A549 treated with Mapracorat at 1 μM for 4 hours (cell line): ENCODE measurements at places on chromosomes 4 and X. TPM values are rescaled to one million over a fixed set of nuclear protein-coding genes. Genes with fewer than 3 reads are reported as not detected.

The PRMT9 gene
- total RNA-seq: 2.2 to 3.3 TPM (median 3.0 TPM) in 5 replicates

The PNMA6F gene
- not detected in 5 replicates for total RNA-seq

The CNKSR2 gene
- total RNA-seq: 1.8 to 3.0 TPM (median 2.3 TPM) in 5 replicates

The MEPE gene
- not detected in 5 replicates for total RNA-seq

The SLC6A14 gene
- not detected in 5 replicates for total RNA-seq

The STK32B gene
- 14.9 to 17.7 TPM (median 16.1 TPM) in 5 replicates for total RNA-seq
